PC-9 (cell line): ENCODE measurements at places on chromosomes 2 and 18. TPM values are rescaled to one million over a fixed set of nuclear protein-coding genes. Genes with fewer than 3 reads are reported as not detected.

Gene GPR45
- total RNA-seq, result not detected in 2 replicates

Gene RGPD4
- not detected in 2 replicates for total RNA-seq

Gene HOXD10
- total RNA-seq, result not detected in 2 replicates

Gene UGT1A10
- not detected in 2 replicates for total RNA-seq

Gene NMS
- total RNA-seq, result not detected in 2 replicates

Gene MYCN
- total RNA-seq, result not detected in 2 replicates

Gene KCTD1
- 20.5 and 20.7 TPM in 2 replicates for total RNA-seq

Gene AQP12B
- not detected in 2 replicates for total RNA-seq

Gene CIB4
- not detected in 2 replicates for total RNA-seq
